Neural crest cell (in vitro differentiated cells): ENCODE measurements at places on chromosomes 1 and 21. TPM values are rescaled to one million over a fixed set of nuclear protein-coding genes. Genes with fewer than 3 reads are reported as not detected.

GRCh38 chr1:48107516-48107915, 110.3 kb upstream of the TRABD2B start:
- DNase-seq, result no peak

- DNase-seq, result no peak
These were observed 79.4 kb upstream of the USH2A start for GRCh38 chr1:216502528-216503162.

DNA sequence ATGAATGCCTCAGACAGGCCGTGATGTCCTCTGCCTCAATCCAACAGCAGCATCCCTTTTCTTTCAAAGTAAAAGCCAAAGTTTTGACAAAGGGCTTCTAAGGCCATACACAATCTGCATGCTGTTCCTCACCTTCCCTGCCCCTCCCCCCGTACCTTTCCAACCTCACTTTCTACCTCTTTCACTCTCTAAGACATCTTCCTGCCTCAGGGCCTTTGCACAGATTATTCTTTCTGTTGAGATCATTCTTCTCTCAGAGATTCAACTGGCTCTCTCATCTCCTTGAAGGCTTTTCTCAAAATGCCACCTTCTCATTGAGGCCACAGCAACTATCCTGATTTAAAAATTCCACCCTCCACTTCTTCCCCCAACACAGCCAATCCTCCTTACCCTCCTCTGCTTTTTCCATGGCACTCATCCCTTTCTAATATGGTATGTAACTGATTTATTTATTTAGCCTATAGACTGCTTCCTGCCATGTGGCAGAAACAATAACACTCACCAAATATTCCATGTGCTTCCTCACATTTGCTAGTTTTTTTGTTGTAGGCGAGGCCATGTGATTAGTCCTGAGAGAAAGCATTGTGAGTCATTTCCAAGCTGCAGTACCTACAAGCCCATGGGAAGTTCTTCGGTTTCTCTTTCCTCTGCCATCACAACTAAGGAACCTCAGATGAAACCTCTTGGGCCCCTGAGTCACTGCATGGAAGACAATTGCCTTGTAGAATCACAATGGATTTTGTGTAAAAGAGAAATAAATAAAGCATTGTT, 58.7 kb upstream of the GADD45A start:
- no peak for DNase-seq

- DNase-seq, result no peak
These were observed 154.6 kb downstream of the FOXD2 start for GRCh38 chr1:47592296-47593012.

DNA sequence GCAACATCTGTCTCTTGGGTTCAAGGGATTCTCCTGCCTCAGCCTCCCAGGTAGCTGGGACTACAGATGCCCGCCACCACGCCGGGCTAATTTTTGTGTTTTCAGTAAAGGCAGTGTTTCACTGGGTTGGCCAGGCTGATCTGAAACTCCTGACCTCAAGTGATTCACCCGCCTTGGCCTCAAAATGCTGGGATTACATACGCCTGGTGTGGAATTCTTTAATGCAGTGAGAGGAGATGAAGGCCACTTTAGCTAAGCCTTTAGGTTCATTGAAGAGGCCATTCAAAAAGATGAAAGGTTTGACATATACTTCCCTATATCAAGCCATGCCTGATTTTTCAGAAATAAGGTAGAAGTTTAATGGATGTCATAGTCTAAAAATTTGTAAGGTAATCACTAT, 162.7 kb downstream of the ST6GALNAC3 start:
- no peak for DNase-seq

The OR2L13 gene
- total RNA-seq, result not detected in 2 replicates

The CD1B gene
- total RNA-seq, result not detected in 2 replicates

DNA sequence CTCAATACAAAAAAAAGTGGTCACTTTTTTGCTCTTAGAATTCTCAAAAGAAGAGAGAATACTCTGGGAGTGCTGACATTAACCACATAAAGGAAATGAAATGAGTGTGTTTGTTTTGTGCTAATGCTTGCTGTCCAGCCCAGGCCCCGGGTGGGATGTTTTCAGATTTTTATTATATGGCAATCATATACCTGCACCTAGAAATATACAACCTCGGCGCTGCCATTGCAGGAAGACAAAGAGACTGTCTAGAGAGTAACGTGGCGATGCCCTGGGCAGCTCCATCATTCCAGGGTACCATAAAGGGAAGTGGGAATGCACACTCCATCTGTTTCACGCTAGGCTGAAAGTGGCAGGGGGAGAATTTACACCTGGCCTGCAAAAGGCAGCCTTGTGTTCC, 7.1 kb downstream of the BACE2 start:
- no peak for DNase-seq

DNA sequence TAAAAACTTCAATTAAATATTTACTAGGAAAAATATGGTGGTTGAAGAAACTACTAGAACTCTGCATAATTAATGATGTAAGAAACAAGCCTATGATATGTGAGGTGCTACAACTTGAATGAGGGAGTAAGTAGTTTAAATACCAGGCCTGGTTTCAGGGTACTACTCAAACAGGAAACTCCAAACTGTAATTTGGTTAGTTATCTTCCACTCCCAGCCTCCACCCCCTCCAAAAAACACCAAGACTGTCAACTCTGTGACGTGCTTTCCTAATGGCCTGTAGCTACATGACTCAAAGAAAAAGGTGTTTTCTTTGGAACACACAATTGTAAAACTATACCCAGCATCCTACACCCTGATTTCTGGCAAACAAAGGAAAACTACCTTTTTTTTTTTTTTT, 55.9 kb upstream of the RCC1 start:
- DNase-seq, result no peak

DNA sequence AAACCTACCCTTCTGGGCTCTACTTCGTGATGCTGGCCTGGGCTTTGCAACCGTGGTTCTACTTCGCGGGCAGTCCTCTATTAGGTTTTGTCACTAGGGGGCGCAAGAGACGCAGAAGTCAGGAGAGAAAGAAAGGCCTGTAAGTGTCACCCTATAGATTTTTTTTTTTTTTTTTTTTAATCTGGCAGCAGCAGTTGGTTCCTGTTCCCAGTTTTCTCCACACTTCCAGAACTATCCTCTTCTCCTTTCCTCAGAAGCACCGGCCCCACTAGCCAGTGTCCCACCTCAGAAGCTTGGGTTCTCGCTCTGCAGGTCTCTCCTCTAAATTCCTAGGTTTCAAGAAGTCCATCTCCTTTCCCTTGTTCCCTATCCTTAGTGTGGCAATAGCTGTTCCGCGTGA, 9.1 kb upstream of the LCE2D start:
- no peak for DNase-seq

- DNase-seq, result no peak
These were observed 81.6 kb downstream of the FAF1 start for GRCh38 chr1:50878434-50878833.

DNA sequence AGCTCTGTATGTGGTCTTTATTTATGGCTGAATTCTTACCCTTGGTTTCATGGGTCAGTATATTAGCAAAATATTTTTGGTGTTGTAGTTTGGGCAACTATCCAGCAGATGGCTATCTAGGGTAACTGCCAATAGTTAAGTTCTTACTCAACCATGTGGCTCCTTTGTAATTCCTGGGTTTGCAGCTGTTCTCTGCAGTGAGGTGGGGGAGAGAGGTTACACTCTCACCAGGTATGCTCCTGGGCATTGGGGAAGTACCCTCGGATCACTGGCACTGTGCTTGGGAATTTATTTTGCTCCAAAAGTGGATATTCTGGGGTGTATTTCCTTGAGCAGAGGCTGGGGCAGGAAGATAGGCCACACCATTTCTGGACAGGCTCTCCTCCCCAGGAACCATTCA, 436.7 kb upstream of the TMPRSS15 start:
- no peak for DNase-seq

The KRTAP19-3 gene
- total RNA-seq, result not detected in 2 replicates

DNA sequence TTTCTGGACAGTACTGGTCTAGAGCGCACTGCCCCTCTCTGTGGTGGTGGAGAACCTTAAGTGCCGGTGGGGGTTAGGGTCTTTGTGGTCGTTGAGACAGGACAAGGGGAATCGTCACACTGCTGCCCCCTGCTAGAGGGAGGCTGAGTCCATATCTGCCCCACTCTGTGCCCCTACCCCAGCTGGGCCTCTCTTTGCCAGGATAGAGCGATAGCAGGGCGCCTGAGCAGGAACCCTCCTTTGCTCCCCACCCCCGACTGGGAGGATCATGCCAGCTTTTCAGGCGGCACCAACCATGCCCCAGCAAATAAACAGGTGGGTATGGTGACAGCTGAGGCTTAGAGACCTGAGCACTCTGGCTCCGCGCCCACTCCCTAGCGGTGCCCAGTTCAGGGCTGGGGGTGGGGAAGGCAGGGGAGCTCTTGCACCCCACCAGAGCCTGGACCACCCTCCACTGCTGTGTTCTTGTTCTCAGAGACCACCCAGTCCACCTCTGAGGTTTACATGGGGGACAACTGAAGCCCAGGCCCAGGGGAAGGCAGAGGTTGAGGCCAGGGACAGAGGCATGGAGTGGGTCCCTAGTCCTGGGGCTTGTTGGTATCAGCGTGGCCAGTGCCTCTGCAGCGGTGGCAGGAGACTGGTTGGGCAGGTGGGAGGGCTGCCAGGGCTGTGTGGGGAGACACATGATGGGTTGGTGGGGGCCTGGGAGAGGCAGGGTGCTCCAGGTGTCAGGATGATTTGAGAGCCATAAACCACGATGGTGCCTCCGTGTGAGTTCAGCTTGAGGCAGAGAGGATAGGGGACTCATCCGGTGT, 1.6 kb downstream of the PADI2 start:
- DNase-seq, result no peak

GRCh38 chr1:206472886-206473285, 2.6 kb downstream of the IKBKE start:
- DNase-seq, result no peak

- DNase-seq, result no peak
These were observed 40.3 kb downstream of the MAP10 start for GRCh38 chr1:232845406-232845955.

DNA sequence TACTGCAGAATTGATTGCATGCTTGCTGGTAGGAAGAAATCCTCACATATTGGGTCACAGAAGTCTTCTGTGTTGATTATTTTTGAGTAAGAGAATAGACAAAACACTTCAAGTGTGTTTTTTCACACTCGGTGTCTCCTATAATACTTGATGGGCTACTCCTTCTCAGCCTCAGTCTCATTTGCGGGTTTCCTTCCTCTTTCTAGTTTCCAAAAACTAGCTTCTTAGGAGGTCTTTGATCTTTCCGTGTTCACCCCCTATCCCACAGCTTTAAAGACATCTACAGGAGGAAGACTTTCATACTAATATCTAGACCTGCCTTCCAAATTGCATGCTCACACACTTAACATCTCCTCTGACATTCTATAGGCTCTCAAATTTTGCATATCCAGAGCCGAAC, 40.7 kb upstream of the NTPCR start:
- DNase-seq, result no peak

- DNase-seq, result no peak
These were observed 106.4 kb downstream of the RGL1 start for GRCh38 chr1:183911285-183911684.

GRCh38 chr1:173122958-173123852, 72.5 kb upstream of the TNFSF18 start:
- DNase-seq, result no peak

DNA sequence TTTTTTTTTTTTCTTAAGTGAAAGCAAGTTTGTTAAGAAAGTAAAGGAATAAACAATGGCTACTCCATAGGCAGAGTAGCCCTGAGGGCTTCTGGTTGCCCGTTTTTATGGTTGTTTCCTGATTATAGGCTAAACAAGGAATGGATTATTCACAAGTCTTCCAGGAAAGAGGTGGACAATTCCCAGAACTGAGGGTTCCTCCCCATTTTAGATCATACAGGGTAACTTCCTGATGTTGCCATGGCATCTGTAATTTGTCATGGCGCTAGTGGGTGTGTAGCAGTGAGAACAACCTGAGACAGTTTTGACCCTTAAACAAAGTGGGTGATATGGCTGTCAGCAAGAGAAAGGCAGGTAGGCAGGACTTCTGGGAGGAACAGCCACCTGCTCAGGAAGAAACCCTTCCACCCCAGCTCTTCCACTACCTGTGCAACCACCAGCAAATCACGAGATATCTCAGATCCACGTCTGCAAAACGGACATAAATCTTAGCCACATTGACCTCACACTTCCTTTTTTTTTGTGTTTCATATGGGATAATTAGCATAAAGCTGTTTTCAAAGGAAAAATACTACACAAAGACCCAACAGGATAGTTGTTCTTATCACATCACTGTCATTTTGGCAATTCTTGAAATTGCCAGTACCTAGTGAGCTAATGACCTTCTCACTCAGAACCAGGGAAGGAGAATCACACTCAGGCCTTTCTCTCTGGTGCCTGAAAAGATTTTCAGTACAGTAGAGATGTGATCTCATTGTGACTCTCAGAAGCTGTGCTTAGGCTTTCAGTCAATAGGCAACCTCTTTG, 34.8 kb upstream of the DUSP10 start:
- DNase-seq, result no peak

DNA sequence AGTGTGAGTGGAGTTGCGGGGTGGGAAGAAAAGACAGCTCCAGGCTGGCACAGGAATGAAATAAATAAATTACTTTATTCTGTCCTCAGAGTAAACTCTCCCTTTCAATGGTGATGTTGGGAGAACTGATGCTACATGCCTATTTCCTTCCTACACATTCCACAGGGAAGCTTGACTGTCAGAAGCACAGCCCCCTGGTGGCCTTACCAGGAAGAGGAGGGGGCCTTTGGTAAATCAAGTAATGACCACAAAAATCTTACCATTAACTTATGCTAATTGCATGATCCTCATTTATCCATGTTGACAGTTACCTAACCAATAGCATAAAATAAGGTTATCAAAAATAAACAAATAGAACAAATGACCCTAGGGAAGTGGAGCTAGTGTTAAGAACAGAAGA, 605.0 kb upstream of the PKN2 start:
- DNase-seq, result peak; percentile 16

The TEDDM1 gene
- total RNA-seq, result not detected in 2 replicates

The RNF186 gene
- not detected in 2 replicates for total RNA-seq

The DMBX1 gene
- total RNA-seq, result not detected in 2 replicates

- no peak for DNase-seq
These were observed 233.1 kb upstream of the VAMP3 start for GRCh38 chr1:7538033-7538432.

The EXTL2 gene
- 49.0 and 52.3 TPM in 2 replicates for total RNA-seq

DNA sequence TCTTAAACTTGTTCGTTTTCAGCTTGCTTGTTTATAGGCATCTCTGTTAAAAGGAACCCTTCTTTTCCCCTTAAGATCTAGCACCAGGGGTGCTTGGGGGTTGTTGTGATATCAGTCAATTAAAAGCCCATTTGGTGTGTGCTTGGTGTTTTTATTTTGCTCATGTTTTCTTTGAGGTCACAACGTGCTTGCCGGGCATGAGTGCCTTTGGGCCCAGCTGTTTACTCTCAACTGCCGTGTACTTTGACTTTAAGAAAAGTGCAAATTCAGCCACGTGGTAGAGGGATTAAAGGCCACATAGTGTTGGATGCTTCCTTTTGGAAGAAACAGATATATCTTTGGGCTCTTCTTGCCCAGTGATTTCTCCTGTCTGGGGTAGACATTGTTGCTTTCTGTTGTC, 10.5 kb downstream of the ARID1A start:
- DNase-seq, result no peak
